ENCODE measurements at places on chromosomes 2 and 18.
A peak's percentile ranks its signal among the peaks of the same experiment; 100 is the strongest.

- no peak for DNase-seq
Measured at GRCh38 chr2:38380397-38381130, 3.5 kb upstream of the ATL2 start.

- DNase-seq, result no peak
Measured at GRCh38 chr2:224930990-224931389, 111.3 kb downstream of the DOCK10 start.

DNA sequence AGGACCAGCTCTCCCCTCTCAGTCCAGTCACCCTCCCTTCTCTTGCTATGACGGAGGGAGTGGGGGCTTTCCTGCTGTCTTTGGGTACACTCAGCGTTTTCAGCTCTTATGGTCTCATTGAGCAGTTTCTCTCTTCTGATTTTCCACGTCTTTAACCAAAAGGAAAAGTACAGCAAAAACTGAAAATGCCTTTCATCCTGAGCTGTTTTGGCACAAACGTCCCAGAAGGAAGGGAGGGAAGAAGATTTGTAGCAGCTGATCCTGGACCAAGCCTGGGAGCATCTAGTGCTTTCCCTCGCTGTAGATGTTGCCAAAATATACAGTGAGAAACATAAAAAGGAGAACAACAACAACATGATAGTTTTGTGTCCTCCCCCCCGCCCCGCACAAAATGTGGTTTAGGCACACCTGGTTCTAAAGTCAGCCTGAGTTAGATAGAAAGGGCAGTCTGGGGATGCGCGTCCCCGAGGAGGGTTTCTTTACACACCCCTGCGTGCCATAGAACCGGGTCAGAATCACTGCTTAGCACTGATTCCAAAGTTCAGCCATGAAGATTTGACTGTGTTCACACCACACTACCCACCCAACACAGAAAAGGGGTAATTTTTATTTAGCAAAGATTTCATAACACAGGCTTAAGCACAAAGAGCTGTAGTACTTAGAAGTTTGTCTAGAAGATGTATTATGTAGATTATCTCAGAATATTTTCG lies 53.4 kb downstream of the SLC40A1 start:
- DNase-seq, result no peak

DNA sequence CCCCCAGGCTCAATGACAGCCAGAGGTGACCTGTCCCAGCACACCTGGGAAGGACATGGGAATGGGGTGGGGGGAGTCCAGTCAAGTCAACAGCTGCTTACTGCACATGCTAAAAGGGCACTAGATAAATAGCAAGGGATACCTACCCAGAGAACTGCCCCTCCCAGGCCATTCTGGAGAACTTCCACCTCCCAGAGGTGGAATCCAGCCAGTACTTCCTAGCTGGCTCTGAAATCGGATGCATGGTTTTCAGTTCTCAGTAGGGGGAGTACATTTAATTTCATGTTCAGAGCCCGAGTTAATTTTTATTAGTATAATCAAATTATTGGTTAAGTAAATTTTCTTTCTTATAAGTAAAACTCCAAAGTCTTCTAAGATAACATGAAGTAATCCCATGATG lies 28.9 kb upstream of the ITGA6 start:
- no peak for DNase-seq

GRCh38 chr2:163637871-163638270 lies 97.9 kb downstream of the FIGN start:
- no peak for DNase-seq

DNA sequence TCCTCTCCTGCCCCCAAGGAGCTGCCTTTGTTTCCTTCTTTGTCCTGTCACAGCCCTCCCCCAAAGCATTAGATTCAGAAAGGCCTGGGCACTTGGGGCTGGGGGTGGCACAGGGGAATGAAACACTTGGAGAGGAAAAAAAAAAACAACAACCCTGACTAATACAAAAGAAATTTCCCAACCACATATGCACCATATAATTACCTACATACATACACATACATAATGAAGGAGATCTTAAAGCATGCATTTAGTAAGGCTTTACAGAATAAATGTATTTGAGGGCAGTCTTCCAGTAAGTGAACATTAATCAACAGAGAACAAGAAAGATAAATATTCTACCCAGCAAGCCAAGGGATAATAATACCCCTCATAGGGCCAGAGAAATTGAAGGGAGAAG lies 70.0 kb upstream of the PPP1CB start:
- DNase-seq, result no peak

- no peak for DNase-seq
Measured at GRCh38 chr2:195594248-195594647, 62.8 kb upstream of the SLC39A10 start.

- DNase-seq, result peak; percentile 60
Measured at GRCh38 chr2:239882331-239882732, 142.8 kb downstream of the NDUFA10 start.

- DNase-seq, result no peak
Measured at GRCh38 chr2:220269367-220269766, 641.9 kb downstream of the SLC4A3 start.
